ENCODE measurements at places on chromosomes 6 and 20.

DNA sequence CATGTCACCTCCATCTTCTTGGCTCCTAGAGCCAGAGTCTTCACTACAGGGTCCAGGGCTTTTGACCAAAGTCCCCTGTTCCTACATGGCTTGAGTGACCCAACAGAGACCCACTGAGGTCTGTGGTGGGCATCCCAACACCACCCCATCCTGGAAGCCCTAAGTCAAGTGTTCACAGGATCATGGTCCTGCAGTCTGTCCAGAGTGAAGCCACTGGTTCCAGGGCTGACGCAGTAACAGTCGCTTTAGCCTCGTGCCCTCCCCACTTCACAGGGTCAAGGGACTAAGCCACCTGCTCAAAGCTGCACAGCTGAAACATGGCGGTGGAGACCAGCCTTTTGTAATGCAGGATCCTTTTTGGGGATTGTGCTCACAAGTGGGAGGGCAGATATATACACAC lies 133.9 kb downstream of the JPH2 start:
- no peak for DNase-seq

DNA sequence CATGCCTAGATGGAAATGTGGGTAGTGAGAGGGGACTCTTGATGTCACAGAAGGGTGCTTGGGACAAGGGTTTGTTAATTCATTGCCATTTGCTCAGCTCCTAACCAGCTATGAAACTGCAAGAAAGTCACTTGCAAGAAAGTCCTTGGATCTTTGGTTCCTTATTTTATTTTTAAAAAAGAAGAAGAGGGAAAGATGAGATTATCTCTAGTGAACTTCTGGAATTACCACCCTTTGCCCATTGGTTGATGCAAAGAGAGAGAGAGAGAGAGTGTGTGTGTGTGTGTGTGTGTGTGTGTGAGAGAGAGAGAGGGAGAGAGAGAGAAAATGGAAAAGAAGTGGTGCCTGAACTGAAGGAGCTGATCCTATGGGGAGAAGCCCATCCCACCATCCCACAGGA lies 4.6 kb upstream of the SFT2D1 start:
- no peak for DNase-seq

- no peak for DNase-seq
Observed at GRCh38 chr20:1287306-1287705, 21.2 kb downstream of the SNPH start.

- DNase-seq: no peak
Observed at GRCh38 chr6:134640229-134640628, 309.7 kb downstream of the ALDH8A1 start.

DNA sequence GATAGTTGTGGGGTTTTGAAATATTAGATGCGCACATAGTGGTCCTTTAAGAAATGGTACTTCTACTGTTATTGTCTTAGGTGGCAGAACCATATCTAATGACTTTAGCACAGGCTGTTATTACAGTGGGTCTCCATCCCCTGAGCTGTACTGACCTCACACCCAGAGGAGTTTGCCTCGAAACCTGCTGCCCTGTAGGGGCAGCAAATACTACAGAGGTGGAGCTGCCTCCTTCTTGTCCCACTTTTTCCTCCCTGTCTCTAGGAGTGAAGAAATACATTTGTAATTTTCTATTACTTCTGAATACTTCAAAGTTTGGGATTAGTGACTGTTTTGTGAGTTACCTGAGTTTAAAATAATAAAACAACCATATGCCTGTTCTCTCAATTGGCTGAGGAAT lies 8.2 kb downstream of the TRIM31 start:
- no peak for DNase-seq

GRCh38 chr6:111673937-111674336 lies 68.3 kb upstream of the TRAF3IP2 start:
- no peak for DNase-seq

DNA sequence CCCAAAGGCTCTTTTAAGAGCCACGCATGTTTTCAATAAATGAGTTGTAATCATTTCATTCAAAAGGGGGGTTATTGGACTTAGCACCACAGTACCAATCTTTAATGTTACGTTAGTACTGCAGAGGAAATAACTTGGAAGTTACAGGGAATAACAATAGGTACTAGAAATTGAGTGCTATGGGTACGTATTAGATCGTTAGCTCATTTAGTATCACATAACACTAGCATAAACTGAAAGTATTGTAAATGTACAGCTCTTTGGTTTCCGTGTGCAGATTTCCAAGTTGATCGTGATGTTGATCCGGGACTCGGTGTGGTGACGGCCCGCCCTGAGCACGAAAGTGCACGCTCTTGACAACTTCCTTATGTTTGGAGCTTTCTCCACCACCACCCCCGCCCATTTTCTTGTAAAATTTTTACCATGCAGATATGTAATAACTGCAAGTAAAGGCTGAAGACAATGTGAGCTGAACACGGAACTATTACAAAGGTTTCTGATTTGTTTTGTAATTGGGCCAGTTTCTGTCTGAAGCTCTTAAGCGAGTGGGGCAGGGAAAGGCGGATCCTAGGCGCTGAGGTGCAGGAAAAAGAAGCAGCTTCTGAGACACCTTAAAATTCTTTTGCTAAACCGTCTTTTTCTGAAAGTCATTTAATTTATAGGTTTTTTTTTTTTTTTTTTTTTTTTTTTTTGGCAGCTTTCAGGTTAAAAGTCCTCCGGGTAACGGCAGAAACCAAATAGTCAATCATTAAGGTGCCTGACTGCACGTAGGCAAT lies 71.5 kb downstream of the HFE start:
- DNase-seq: peak; percentile 79

DNA sequence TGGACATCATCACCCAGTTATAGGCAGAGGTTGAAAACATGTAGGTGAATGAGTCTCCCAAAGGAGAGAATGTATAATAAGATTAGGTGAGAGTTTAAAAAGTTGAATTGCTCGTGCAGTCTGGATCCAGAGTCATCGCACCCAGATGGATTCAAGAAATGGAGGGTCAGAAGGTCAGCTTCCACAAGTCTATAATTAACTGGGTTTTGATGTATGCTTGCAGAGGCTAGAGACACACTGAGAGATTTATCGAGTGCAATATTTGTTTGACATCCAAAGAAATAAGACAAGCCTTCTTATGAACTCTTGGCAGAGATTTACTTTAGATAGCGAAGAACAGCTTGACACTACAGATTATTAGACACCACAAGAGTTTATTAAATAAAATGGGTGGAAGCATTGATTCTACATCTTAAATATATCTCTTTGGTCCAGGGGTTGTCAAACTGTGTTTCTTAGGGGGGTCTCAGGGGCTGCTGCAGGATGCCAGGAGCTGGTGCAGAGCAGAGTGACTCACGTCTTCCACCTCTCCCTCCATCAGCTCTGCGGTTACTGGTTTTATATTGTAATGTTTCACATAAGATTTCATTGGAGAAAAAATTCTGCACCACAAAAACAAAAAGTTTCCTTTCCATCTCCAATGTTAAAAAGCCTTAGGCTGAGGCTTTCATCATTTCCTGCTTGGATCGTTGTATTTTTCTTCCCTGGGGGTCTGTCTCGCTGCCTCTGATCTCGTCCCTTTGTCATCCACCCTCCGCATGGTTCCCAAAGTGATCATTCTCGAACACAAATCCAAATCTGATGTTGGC lies 176.2 kb upstream of the AHI1 start:
- DNase-seq: no peak
